NCI-H460 (cell line): ENCODE measurements at places on chromosomes 11 and 22. TPM values are rescaled to one million over a fixed set of nuclear protein-coding genes. Genes with fewer than 3 reads are reported as not detected.

SYT8 gene
- not detected in 2 replicates for total RNA-seq

P2RY2 gene
- total RNA-seq = not detected in 2 replicates

PRDX5 gene
- 205 and 210 TPM in 2 replicates for total RNA-seq

CALCA gene
- total RNA-seq = 0.29 and 1.3 TPM in 2 replicates
